ENCODE measurements at places on chromosomes 6 and 20. TPM values are rescaled to one million over a fixed set of nuclear protein-coding genes. Genes with fewer than 3 reads are reported as not detected.

PPP1R16B gene
- 7.8 TPM for total RNA-seq

SPAG4 gene
- total RNA-seq: not detected

SMAP1 gene
- 38.8 TPM for total RNA-seq

SLC22A2 gene
- total RNA-seq: not detected

CNR1 gene
- 3.1 TPM for total RNA-seq

ZNF341 gene
- total RNA-seq: 3.0 TPM

KIF6 gene
- total RNA-seq: not detected

RBPJL gene
- total RNA-seq: not detected

IPCEF1 gene
- 2.1 TPM for total RNA-seq

KCNQ5 gene
- total RNA-seq: not detected

SLC17A9 gene
- 4.9 TPM for total RNA-seq

OR2W1 gene
- not detected for total RNA-seq

KHDRBS2 gene
- total RNA-seq: 3.1 TPM

MICB gene
- total RNA-seq: 7.0 TPM

ECT2L gene
- total RNA-seq: not detected

SPATA25 gene
- total RNA-seq: 35.2 TPM

LINC00237 gene
- not detected for total RNA-seq
